ENCODE measurements at places on chromosomes 7 and 10. TPM values are rescaled to one million over a fixed set of nuclear protein-coding genes. Genes with fewer than 3 reads are reported as not detected.

GRCh38 chr10:108545921-108546320, 1377.4 kb downstream of the XPNPEP1 start:
- H3K27me3 ChIP-seq, result no peaks in the 10 kb centered on the region
- no peak overlapping the region for H3K27ac ChIP-seq
- no peaks in the 10 kb centered on the region for H3K4me1 ChIP-seq

- DNase-seq, result no peak
- no peaks in the 10 kb centered on the region for H3K27me3 ChIP-seq
- no peak overlapping the region for H3K4me3 ChIP-seq
- H3K36me3 ChIP-seq, result no peaks in the 10 kb centered on the region
- H3K27ac ChIP-seq, result no peak overlapping the region
Observed at GRCh38 chr7:28480595-28480994, 68.3 kb downstream of the CREB5 start.

DNA sequence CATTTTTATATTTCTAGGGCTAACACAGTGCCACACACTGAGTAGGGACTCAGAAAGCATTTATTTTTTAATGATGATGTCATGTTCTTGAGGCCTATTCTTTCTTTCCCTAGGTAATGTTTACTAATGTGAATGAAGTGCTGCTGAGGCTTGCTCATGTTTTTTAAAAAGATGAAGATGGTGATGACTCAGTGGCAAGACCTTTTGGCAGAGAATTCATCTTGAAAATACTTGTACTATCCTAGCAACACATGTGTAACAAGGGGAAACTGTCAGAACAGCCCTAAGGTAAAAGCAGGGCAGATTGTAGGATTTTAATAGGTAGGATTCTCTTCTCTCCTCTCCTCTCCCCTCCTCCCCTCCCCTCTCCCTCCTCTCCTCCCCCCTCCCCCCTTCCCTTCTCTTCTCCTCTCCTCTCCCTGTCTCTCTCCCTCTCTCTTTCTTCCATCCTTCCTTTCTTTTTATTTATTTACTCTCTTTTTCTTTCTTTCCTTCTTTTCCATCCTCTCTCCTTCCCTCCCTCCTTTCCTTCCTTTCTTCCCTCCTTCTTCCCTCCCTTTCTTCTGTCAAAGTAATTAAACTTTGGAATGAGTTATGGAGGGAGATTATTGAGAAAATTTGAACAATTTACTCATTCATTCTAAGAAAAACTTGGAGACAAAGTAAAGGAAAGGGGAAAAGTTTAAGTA, 75.3 kb downstream of the ZNF92 start:
- H3K27ac ChIP-seq, result no peak overlapping the region
- H3K27me3 ChIP-seq, result no peaks in the 10 kb centered on the region
- DNase-seq, result no peak
- H3K36me3 ChIP-seq, result no peaks in the 10 kb centered on the region
- no peak overlapping the region for H3K4me3 ChIP-seq

- no peaks in the 10 kb centered on the region for H3K36me3 ChIP-seq
- no peaks in the 10 kb centered on the region for H3K27me3 ChIP-seq
- no peaks in the 10 kb centered on the region for H3K4me1 ChIP-seq
- H3K4me3 ChIP-seq, result no peak overlapping the region
- DNase-seq, result no peak
Observed at GRCh38 chr7:132508724-132509353, 67.4 kb downstream of the PLXNA4 start.

- peak; percentile 41 for DNase-seq
- no peak overlapping the region for H3K4me3 ChIP-seq
- no peak overlapping the region for H3K27ac ChIP-seq
Observed at GRCh38 chr10:133129071-133129858, 30.8 kb upstream of the KNDC1 start.

- H3K36me3 ChIP-seq, result no peaks in the 10 kb centered on the region
- no peak overlapping the region for H3K4me3 ChIP-seq
- no peaks in the 10 kb centered on the region for H3K27me3 ChIP-seq
- DNase-seq, result no peak
Observed at GRCh38 chr7:88318196-88318595, 11.5 kb upstream of the STEAP4 start.

GRCh38 chr7:106127984-106128780, 16.1 kb upstream of the SYPL1 start:
- DNase-seq, result no peak
- H3K4me3 ChIP-seq, result no peak overlapping the region
- peaks cover 9% of the 10 kb centered on the region for H3K4me1 ChIP-seq
- H3K36me3 ChIP-seq, result no peaks in the 10 kb centered on the region
- H3K27me3 ChIP-seq, result no peaks in the 10 kb centered on the region

DNA sequence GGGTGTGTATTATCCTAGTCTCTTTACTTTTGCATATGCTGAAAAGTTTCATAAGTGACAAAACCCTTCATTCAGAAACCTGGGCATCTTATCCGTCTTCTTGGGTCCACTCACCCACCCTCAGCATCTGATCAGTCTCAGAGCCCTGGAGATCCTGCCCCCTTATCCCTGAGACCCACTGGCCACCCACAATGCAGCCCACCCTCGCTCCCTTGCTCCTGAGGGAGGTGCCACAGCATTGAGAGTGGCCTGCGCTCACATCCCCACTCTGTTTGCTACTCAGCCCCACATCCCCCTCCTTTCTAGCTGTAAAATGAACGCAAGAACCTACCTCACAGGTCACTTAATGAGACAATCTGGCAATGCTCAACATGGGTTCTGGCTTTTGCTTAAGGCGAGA, 27.3 kb downstream of the PDIA4 start:
- no peaks in the 10 kb centered on the region for H3K4me1 ChIP-seq
- no peak overlapping the region for H3K4me3 ChIP-seq
- no peaks in the 10 kb centered on the region for H3K27me3 ChIP-seq
- DNase-seq, result no peak
- H3K27ac ChIP-seq, result no peak overlapping the region

- no peak for DNase-seq
- H3K4me3 ChIP-seq, result no peak overlapping the region
- peaks cover 11% of the 10 kb centered on the region for H3K4me1 ChIP-seq
Observed at GRCh38 chr10:6741541-6741941, 161.5 kb upstream of the PRKCQ start.

- no peaks in the 10 kb centered on the region for H3K27me3 ChIP-seq
- no peaks in the 10 kb centered on the region for H3K36me3 ChIP-seq
- no peaks in the 10 kb centered on the region for H3K4me1 ChIP-seq
- no peak for DNase-seq
Observed at GRCh38 chr7:82204694-82205093, 238.9 kb downstream of the CACNA2D1 start.

DNA sequence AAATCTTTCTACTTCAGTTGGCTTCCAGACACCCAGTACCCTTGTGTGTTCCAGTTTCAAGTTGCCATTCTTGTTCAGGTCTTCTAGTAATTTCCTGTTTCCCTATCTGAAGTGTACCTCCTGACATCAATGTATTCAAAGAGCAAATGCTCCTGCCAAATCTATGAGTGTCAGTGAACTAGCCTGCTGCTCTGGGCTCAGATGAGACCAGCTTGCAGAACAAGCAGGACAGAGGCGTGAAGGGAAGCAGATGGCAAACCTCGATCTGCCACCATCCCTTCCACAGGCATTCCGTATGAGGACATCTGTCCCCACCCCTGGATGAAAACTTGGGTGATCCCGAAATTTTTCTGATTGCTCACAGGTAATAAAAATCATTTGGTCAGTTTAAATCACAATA, 4.4 kb upstream of the MPP7 start:
- H3K27me3 ChIP-seq, result no peaks in the 10 kb centered on the region
- H3K4me3 ChIP-seq, result no peak overlapping the region
- DNase-seq, result no peak

- no peak overlapping the region for H3K4me3 ChIP-seq
- no peaks in the 10 kb centered on the region for H3K27me3 ChIP-seq
- DNase-seq, result no peak
- no peak overlapping the region for H3K27ac ChIP-seq
Observed at GRCh38 chr7:343227-343822, 53.4 kb downstream of the FOXL3 start.

- H3K27ac ChIP-seq, result no peak overlapping the region
- DNase-seq, result no peak
- H3K36me3 ChIP-seq, result peaks cover 30% of the 10 kb centered on the region
- peaks cover 22% of the 10 kb centered on the region for H3K4me1 ChIP-seq
Observed at GRCh38 chr7:43872406-43873110, 3.2 kb upstream of the MRPS24 start.

GRCh38 chr10:22682237-22683139, 31.9 kb downstream of the PIP4K2A start:
- peaks cover 59% of the 10 kb centered on the region for H3K4me1 ChIP-seq
- peak; percentile 47 for DNase-seq
- H3K27ac ChIP-seq, result peak overlapping the region; percentile 19
- H3K4me3 ChIP-seq, result no peak overlapping the region
- H3K27me3 ChIP-seq, result no peaks in the 10 kb centered on the region
- H3K36me3 ChIP-seq, result no peaks in the 10 kb centered on the region

GRCh38 chr7:158827411-158828132, 1.7 kb downstream of the ESYT2 start:
- DNase-seq, result no peak
- H3K27ac ChIP-seq, result peak overlapping the region; percentile 98
- no peaks in the 10 kb centered on the region for H3K27me3 ChIP-seq
- peaks cover 46% of the 10 kb centered on the region for H3K4me1 ChIP-seq
- H3K4me3 ChIP-seq, result peak overlapping the region; percentile 88

- H3K4me1 ChIP-seq, result no peaks in the 10 kb centered on the region
- no peak overlapping the region for H3K4me3 ChIP-seq
- DNase-seq, result no peak
- no peaks in the 10 kb centered on the region for H3K27me3 ChIP-seq
- H3K27ac ChIP-seq, result no peak overlapping the region
Observed at GRCh38 chr7:82404094-82404493, 39.5 kb downstream of the CACNA2D1 start.

- H3K4me1 ChIP-seq, result no peaks in the 10 kb centered on the region
- DNase-seq, result no peak
- H3K36me3 ChIP-seq, result no peaks in the 10 kb centered on the region
- no peak overlapping the region for H3K4me3 ChIP-seq
- no peak overlapping the region for H3K27ac ChIP-seq
- no peaks in the 10 kb centered on the region for H3K27me3 ChIP-seq
Observed at GRCh38 chr7:80488851-80489370, 23.0 kb downstream of the GNAT3 start.

GRCh38 chr7:153386556-153386955, 627.0 kb downstream of the ACTR3B start:
- no peak overlapping the region for H3K27ac ChIP-seq
- no peak overlapping the region for H3K4me3 ChIP-seq
- DNase-seq, result no peak
- no peaks in the 10 kb centered on the region for H3K36me3 ChIP-seq
- no peaks in the 10 kb centered on the region for H3K27me3 ChIP-seq

- no peak for DNase-seq
- no peaks in the 10 kb centered on the region for H3K36me3 ChIP-seq
- no peaks in the 10 kb centered on the region for H3K27me3 ChIP-seq
- no peaks in the 10 kb centered on the region for H3K4me1 ChIP-seq
- H3K4me3 ChIP-seq, result no peak overlapping the region
- no peak overlapping the region for H3K27ac ChIP-seq
Observed at GRCh38 chr7:103951311-103951710, 38.1 kb downstream of the RELN start.

- peaks cover 22% of the 10 kb centered on the region for H3K36me3 ChIP-seq
- peaks cover 15% of the 10 kb centered on the region for H3K4me1 ChIP-seq
- peaks cover 62% of the 10 kb centered on the region for H3K27me3 ChIP-seq
- no peak overlapping the region for H3K27ac ChIP-seq
- H3K4me3 ChIP-seq, result no peak overlapping the region
Observed at GRCh38 chr10:132784866-132785722, 853 bp downstream of the NKX6-2 start.

DNA sequence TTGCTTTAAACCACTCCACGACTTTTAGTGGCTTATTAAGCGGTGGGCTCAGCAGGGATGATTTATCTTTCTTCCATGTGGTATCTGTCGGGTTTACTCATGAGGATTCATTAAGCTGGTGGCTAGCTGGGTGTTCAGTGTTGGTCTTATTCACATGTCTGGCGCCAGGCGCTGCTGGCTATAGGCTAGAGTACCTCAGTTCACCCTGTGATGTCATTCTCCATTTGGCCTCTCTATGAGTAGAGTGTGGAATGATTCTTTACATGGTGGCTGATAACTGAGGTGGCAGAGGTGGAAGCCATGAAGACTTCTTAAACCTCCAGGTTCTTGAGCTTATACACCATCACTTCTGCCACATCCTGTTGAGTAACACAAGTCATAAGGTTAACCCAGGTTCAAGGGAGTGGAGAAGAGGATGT, 115.4 kb downstream of the MLLT10 start:
- H3K27me3 ChIP-seq, result no peaks in the 10 kb centered on the region
- H3K4me3 ChIP-seq, result no peak overlapping the region
- DNase-seq, result no peak
- H3K4me1 ChIP-seq, result no peaks in the 10 kb centered on the region

DNA sequence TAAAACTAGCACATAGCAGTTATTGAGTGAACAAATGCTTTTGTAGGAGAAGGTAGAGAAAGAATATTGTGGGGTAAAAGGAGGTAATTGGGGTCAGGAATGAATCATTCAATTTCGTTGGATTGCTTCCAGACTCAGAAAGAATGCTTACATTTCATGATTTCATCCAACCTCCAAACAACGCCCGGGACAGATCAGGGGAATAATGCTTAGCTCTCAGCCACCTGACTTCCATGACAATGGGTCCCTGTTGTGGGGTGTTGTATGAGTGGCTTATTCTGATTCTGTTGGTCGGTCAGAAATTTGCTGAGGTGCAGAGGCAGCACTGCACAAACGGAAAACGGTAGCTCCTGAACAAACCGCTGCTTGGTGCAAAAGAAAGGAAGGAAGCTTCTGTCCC, 24.0 kb upstream of the INPP5F start:
- H3K4me3 ChIP-seq, result no peak overlapping the region
- no peaks in the 10 kb centered on the region for H3K4me1 ChIP-seq
- no peak for DNase-seq
- H3K27ac ChIP-seq, result no peak overlapping the region

MYH16 gene
- not detected for total RNA-seq

UPK3BL2 gene
- total RNA-seq, result 26.9 TPM

HYAL4 gene
- total RNA-seq, result not detected

TRPV5 gene
- total RNA-seq, result not detected

TMEM72 gene
- not detected for total RNA-seq

HOXA7 gene
- 2.2 TPM for total RNA-seq

DPCD gene
- total RNA-seq, result 12.9 TPM

PRTFDC1 gene
- 3.8 TPM for total RNA-seq

LDB3 gene
- total RNA-seq, result 2.2 TPM

FGF8 gene
- total RNA-seq, result not detected

ZMIZ2 gene
- 97.9 TPM for total RNA-seq

TDRD1 gene
- total RNA-seq, result 0.09 TPM

CPVL gene
- 49.4 TPM for total RNA-seq

Data from lower lobe of right lung (tissue), 2 donors.